ENCODE measurements at places on chromosomes 5 and 9.

DNA sequence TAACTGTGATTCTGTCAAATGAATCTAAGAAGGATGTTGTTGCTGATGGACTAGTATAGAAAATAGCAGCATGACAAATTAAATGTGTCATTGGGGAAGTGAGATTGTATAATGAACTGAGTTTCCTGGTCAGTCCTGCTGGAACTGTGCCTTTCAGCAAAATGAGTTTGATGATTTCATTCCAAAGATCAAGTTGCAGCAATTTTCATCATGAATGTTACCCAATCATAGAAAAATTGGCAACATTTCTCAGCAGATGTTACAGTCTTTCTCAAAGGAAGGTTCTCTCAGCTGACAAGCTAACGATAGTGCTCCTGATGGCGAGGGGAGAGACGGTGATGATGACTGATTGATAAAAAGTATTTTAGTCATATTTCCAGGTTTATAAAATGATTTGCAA lies 10.7 kb downstream of the PCDHAC2 start:
- no peak for DNase-seq

- peak; percentile 94 for DNase-seq
Measured at GRCh38 chr5:126777975-126778674, 1.2 kb downstream of the LMNB1 start.

DNA sequence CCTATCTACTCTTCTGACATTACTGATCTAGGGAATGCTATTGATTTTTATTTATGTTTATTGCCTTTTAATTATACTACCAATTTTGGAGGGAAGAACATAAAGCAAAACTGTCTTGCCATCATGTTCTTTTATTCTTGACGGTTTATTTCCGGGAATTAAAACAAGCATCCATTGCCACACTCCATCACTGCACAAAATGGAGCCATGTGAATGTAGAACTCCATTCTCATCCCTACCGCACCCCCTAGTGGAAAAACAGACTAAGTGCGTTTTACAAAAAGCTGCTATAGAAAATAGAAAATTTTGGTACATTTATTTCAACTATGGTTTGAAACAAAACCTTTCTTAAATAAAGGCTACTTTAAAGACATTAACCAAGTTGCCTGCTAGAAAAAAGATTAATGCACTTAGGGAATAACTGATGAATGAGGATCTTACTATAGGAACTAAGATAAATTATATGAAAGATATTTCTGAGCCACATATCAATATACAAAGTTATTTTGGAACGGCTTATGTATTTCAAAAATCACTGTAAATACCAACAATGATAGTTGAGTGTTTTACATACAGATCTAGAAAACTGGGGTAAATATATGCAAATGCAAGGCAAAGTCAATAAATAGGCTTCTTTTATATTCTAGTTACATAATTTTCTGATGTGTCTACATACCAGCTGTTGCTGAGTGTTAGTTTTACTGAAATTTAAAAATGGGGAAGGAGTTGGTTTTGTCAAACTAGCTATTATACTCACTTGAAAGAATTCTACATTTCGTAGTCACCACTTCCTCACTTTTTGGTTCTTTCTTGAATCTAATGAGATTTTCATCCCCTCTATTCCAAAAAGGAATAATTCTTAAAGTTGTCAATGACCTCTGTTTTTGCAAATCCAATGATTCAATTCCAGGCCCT lies 26.5 kb downstream of the OXCT1 start:
- DNase-seq = no peak

- DNase-seq = no peak
Measured at GRCh38 chr5:1930501-1930879, 47.8 kb upstream of the IRX4 start.

DNA sequence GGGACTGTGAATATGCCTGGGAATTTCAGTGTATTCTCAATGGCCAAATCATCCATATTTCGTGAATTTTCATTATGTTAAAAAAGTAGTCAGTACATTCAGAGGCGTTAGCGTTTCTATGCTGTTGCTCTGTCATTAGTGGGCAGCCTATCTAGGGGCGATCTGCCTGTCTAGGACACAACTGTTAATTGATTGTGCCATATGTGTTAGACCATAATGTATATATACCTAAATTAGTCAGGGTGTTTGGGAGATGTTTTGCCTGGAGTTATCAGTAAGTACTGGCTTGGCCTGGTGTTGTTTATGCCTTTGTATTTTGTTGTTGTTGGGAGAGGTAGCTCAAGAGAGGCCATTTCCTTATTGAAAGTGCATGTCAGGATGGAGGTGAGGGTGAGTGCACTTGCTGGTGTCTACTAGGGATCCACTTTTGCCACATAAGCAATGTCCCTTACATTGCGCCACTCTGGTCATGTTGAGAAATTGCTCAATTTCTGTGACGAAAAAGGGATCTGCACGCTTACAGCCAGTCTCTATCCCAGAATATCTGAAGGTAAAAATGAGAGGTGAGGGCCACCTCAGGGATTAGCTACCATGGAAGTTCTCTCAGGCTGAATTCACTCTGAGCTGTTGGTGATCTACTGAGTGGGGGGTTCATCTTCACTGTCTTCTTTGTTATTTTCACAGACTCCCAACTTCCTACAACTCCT lies 123.3 kb downstream of the ST8SIA4 start:
- no peak for DNase-seq

- DNase-seq = no peak
Measured at GRCh38 chr5:2254406-2254805, 371.7 kb upstream of the IRX4 start.

DNA sequence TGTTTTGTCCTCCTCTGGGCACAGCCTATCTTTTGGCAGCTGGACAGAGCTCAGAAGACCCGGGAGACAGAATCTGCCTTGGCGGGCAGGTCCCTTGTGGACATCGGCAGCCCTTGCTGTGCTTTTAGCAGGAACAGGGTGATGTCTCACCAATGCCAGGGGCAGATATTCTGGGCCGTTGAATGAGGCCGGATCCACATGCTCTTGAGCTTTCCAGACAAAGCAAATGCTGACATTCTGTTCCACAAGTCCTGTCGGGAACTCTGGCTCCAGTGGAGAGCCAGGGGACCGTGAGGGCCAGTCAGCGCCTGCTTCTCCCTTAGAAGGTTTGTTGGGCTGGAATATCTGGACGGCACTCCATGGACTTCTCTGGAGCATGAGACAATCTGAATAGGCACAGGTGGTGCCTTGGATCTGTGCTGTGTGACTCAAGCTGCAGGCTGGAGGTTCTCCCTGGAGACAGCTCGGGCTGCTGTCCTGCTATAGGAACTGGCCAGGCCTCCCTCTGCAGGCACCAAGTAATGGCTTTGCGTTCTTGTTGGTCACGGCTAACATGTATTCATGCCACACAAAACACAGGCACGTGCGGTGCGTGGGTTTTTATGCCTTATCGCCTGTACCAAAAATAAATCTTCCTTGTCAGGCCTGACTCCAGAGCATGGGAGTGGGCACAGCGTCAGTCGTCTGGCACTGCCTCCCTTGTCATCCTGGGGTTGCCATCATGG lies 80.3 kb downstream of the GADD45G start:
- DNase-seq = no peak

GRCh38 chr9:100505564-100506159 lies 32.7 kb downstream of the TMEFF1 start:
- DNase-seq = peak; percentile 44

DNA sequence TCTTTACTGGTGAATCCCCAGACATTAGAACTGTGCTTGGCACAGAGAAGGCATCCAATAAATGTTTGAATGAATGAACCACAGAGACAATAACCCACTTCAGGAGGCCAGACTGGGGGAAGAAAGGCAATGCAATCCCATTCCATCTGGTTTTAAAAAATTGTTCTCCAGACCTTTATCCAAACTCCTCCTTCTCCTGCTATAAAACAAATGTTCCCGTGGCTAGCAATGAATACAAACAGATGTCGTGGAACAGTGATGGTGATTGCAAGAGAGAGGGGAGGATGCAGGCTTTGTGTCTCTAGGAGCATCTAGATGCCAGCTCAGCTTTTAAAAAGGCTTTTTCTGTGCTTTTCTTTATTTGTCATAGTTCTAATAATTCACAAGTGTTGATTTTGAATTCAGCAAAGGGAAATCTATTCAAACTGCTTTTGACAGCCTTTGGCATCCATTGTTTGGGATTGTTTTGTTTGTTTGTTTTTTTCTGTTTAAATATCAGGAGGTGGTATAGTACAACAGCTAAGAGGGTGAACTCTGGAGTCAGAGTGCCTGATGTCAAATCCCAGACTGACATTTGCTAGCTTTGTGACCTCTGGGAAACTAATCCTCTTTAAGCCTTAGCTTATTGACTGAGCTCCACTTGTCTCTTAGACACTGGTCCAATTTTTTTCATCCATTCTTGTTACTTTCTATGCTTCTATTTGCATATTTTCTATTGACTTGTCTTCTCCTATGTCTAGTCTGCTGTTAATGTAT lies 59.1 kb downstream of the TNFSF15 start:
- no peak for DNase-seq

DNA sequence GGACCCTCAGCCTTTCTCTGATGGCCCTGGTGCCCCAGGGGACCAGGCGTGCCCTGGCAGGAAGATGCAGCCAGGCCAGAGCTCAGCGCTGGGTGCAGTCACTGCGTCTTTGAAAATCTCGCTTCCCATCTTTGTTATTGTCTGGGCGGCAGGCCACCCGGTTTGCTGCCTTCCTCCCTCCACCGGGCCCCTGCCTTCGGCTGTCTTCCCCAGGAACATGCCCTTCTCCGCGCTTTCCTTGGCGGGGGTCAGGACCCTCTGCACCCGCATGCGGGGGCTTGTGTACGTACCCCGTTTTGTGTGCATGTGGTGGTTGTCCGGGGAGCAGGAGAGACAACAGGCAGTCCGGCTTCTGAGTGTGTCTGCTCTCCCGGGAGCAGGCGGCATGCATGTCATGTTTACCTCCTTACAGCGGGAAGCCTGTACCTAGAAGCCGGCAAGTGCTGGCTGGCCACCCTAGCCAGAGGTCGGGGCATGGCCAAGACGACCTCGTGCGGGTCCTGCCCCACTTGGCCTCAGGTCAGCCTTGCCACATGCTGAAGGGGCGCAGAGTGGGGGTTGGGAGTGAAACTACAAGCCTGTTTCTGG lies 49.5 kb downstream of the DAB2IP start:
- DNase-seq = no peak

DNA sequence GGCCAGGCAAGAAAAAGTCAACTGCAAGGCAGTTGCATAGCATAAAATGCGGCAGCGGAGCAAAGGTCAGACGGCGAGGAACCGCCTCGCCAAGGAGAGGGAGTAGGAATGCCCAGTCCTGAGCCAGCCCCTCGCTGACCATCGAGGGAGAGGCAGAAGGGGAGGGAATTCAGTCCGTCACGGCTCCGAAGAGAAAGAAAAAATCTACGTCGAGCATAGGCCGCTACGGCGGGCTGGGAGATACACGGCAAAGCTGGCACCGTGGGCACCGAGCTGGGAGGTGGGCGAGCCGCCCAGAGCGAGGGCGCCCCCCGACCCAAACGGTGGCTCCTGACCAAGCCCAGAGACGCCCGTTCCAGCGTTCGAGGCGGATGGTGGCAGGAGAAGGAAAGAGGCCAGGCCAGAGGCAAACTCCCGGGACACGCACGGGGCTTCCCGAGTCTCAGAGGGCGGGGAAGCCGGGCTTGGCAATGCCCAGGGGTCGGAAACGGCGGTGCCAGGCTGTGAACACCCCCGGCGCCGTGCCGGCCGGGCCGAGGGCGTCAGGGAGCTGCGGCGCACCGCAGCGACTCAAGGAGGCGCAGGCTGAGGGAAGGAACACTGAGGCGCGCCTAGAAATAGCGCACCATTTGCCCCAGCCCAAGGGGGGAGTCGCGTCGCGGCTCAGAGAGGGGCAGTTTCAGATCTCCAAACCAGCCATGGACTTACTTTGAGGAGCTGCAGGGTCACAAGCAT lies 518 bp downstream of the SPRY4 start:
- DNase-seq = peak; percentile 13

DNA sequence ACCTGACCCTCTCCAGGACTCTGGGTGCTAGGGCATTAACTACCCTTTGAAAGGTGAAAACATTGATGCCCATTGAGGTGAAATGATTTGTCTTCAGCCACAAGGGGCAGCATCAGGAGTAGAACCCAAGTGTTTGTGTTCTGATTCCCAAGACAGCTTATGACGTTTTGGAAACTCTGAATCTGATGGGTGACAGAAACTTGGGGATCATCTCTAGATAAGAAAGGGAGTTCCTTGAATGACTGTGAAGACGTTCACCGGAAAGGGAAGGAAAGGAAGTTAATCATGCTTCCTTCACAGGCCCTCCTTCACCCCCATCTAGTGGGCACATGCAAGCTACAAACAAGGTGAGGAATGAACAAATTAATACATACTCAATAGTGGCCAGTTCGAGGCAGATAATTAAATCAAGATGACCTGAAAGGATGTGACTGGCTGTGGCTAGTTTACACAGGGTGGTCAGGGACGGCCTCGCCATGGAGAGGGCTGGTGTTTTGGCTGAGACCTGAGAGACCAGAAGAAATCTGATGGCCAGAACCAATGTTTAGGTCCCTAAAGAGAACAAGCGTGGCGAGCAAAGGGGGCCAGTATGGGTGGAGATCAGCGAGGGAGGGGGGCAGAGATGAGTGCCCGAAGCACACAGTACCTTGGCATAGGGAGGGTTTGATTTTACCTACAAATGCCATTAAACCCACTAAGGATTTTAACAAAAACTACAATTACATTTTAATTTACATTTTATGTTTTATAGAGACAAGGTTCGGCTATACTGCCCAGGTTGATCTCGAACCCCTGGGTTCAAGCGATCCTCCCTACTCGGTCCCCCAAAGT lies 937 bp upstream of the SLC26A2 start:
- peak; percentile 57 for DNase-seq

DNA sequence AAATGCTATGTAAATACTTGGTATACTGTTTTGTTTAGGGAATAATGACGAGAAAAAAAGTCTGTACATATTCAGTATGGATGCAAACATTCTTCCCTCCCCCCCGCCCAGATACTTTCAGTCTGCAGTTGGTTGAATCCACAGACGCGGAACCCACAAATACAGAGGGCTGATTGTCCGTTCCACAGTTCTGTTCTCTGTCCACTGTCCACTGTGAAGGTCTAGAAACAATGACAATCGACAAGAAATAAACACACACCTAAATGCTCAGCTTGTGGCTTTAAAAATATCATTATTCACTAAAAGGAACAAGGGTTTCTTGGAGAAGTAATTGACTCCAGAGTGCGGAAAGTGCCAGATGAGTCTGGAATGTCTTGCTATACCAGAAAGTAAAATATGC lies 109.1 kb downstream of the TMEM161B start:
- no peak for DNase-seq

DNA sequence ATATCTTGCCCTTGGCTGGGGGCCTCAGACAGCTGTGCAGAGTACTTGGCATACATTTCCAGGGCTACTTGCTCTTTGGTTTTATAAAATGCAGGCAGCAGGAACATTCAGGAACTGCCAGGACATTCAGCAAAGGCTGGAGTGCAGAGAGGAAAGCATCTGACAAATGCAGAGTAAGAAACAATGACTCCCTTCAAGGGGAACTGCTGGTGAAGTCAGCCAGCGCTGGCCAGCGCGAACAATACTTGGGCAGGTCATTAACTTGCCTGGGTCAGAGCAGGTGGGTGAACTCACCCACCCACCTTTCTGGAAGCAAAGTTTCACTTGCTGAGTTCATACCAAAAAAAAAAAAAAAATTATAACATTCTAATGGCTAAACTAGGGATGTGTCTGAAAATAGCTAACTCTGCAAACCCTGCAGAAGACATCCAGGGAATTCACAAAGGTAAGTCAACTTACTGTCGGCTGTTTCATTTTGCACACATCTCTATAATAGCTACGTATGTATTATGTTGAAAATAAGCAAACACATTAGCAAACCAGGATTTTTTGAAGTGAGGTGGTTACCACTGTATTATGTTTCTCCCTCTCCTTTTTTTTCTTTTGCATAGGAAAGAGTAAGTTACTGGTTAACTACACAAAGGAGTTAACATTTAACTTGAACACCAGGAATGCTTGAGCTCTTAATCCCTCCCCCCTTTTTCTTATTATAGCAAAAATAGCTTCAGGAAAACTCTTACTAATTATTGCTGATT lies 152.2 kb downstream of the GLIS3 start:
- DNase-seq = no peak

GRCh38 chr5:9698125-9698826 lies 68.1 kb upstream of the TAS2R1 start:
- DNase-seq = no peak
